ENCODE measurements at places on chromosomes 7 and 10.

DNA sequence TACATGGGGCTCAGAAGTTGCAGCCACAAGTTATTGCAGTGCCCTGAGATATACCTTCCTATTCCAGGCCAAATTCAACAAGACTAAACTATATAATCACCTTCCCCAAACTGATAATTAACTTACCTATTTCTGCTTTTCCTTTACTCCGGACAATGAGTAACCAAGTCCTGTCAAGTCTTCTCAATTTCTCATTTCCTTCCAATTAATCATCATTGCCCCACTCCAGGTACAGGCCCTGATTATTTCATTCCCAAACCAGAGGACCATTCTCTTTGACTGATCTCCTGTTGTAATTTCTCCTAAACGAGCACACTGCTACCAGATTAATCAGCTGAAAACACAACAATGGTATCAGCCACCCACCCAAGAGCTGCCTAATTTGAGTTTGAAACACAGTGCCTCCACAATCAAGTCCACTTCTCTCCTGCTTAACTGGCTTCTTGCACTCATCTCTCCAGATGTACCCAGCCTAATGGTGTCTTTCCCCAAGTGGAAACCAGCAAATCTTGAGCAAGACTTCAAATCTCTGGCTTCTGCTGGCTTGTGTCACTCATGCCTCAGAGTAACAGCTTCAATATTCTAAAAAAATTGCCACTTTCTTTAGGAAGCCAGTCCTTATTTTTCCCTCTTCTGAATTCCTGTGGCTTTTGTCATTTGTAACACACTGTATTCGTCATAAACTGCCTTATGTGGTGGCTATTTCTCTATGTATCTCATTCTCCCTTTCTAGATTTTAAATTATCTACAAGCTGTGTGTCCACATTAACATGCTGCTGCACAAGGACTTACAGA is 89.1 kb downstream of the CDK6 start:
- no peak for DNase-seq

DNA sequence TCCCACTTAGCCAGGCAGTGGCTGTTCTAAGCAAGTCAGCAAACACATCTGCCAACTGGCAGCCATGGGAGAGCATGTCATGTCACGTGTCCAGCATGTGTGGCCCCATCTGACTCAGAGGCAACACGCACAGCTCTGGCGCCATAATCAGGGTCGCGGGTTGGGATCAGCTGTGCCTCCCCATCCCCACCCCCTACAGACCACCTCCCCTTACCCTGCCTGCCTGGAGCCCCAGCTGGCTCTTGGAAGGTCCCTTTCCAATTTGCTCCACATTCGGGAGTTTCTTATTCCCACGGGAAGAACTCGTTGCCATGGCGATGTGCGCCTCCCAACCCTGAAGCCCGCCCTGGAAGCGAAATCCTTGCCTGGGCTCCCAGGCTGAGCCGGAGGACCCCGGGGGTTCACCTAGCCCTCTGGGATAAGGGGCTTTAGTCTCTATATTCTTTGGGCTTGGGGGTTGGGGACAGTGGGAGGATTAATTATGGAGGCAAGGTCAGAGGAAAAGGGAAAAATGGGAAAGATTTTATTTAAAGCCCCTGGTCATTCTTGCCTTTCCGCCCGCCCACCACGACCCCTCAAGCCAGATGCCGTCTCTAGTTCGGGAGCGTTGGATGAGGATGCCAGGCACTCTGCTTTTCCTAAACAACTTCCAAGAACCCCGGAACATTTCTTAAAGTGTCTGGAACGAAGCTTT is 283.7 kb downstream of the ZEB1 start:
- DNase-seq: peak; percentile 87

- no peak for DNase-seq
These were observed 54.4 kb downstream of the STK17A start for GRCh38 chr7:43637114-43637806.

- DNase-seq: no peak
These were observed 140.0 kb downstream of the ZNF365 start for GRCh38 chr10:62514079-62514693.

DNA sequence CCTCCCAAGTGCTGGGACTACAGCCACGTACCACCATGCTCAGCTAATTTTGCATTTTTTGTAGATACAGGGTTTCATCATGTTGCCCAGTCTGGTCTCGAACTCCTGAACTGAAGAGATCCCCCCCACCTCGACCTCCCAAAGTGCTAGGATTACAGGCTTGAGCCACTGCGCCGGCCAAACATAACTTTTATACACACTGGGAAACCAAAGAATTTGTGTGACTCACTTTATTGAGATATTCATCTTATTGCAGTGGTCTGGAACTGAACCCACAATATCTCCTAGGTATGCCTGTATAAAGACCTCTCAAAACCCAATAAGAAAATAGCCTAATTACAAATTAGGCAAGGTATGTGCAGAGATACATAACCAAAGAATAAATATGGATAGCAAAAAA is 182.6 kb upstream of the FEZF1 start:
- DNase-seq: no peak

DNA sequence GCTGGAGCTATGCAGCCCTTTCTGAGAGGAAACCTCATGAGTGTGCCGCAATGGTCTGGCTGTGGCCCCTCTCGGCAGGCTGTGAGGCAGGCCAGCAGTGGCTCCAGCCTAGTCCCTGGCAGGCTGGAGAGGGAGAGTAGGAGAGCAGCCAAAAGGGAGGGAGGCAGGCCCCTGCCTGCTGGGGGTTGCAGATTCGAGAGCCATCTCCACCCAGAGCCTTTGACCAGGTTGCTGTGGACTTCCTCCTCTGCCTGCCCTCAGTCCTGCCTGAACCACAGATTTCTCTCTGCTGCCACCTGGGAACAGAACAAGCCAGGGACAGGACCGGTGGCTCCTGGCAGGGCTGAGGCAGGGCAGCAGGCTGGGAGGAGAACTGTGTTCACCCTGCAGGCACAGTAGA is 13.9 kb downstream of the PAX2 start:
- DNase-seq: no peak

DNA sequence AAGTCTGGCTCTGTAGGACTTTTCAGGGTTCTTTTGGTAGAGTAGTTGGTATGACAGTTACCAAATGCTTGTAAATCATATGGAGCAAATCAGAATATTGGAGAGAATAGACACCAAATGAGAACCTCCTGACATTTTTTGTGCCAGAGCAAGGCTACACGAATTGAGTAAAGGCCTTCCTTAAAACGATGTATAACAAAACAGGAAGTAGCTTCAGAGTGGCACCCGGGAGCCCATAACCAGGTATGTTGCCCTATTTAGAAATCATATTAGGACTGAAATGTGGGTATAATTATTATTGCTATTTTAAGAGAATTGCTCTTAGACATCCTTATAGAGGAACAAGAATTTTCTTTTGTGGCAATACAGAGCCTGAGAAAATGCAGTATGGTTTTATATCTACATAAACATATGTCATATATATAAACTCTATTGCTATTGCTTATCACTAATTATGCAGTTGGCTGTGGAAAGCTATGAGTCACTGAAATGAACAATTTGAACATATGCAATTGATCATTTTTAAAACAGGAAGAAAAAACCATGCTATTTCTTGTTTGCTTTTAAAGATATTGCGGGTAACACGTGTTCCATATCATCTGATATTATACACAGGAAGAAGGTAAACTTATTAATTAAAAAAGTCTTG is 197.4 kb upstream of the MTPN start:
- no peak for DNase-seq

DNA sequence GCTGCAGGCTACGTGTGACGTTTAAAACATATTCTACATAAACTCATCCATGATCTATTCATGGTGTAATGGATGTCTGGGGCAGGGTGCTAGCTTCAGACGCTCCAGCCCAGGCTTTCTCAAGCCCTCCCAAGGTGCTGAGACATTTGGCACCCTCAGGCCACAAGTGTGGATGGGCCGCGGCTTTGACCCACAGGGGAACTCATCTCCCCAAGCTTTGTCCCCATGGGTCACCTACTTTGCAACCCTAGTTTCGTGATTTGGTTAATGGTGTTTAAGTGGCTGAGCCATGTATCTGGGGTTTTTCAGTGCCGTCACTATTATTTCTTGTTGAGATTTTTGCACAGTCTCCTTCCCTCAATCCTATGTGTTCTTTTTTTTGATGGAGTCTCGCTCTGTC is 66.0 kb downstream of the GRK5 start:
- DNase-seq: no peak

DNA sequence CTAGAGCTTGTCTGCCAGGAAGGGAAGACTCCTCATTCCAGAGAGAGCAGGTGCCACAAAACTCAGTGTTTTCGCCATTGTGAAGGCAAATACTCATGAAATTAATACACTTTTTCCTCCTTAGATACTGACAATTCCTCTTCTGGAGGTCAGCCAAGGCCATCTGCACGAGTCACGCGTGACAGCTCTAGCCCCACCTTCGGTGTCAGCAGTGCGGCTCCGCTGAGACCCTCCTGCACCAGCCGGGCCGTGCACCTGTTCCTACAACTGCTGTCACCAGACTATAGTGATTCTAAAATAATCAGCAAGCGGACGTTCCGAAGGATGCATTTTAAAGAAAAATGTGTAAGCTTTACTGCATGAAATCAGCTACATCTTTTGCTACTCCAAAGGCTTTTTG is 127.7 kb downstream of the DIP2C start:
- DNase-seq: no peak

DNA sequence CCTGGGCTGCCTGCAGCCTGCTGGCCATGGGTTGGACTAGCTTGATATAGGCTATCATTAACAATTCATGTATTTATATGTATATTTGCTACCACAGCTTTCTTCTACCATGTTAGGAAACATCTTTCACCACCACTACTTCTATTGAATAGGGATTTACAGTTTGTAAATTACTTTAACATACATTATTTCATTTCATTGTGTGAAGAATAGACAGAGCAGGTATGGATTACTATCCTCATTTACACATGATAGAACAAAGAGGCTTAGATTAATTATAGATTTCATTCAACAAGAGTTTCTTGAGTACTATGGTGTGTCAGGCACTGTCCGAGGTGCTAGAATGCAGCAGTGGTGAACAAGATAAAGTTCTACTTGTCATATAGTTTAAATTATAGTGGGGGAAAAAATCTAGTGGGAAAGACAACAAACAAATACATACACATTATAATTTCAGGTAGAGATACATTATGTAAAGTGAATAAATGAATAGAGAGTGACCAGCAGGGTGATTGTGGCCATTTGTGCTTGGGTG is 20.6 kb downstream of the VTI1A start:
- no peak for DNase-seq

DNA sequence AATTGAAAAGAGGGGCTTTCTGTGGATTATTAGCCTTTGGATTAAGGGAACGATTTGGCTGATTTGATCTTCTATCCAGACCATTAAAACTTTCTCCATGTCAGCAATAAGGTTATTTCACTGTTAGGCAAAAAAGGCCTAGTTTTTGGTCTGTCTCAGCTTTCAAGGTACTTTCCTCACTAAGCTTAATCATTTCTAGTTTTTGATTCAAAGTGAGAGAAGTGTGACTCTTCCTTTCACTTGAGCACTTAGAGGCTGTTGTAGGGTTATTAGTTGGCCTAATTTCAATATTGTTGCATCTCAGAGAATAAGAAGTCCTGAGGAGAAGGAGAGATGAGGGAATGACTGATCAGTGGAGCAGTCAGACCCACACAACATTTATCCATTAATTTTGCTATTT is 596.0 kb upstream of the TPK1 start:
- DNase-seq: no peak

DNA sequence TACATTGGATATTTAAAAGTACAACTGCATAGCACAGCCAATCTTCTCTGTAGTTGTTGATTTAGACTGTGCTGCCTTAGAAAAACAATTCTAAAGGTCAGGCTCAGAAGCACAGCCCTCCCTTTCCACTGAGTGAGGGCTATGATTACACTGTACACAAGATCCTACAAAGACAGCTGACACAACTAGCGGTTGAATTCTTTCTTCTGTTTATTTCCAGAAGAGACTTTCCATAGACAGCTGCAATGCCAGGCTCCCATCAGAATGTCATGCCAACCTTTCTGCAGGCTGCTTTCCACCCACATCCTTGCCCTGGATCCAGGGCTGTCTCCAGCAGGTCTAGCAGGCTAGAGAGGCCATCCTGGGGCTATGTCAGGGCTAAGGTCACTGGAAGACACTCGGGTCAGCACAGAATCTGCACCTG is 39.3 kb downstream of the FAM13C start:
- peak; percentile 5 for DNase-seq

DNA sequence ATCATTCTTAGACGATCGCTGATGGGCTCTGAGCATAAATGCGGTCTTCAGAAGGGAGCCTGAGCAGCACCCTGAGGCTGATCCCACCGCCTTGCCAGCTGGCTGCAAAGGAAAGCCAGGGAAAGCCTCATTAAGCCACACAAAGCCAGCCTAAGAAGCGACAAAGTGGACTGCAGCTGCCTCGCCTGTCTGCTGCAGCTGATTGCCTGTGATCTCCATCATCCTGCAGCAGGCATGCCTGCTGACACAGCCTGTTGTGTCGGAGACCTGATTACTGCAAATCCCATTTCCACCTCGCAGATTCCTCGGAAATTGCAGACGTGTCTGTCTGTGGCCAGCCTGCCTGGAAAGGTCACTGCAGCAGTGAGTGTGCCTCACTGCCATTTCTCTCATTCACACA is 1087.0 kb upstream of the AUTS2 start:
- no peak for DNase-seq

DNA sequence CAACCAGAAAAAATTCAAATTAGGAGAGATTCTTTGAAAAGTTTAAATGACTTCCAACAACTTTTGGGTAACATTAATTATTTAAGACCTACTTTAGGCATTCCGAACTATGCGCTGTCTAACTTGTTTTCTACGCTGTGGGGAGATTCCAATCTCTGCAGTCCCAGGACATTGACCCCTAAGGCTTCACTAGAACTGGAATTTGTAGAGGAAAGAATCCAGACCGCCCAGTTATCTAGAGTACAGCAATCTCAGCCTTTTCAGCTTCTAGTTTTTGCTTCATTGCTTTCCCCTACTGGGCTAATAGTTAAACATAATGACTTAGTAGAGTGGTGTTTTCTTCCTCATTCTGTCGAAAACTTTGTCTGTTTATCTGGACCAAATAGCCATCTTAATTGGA is 14.9 kb upstream of the DDC start:
- DNase-seq: no peak

DNA sequence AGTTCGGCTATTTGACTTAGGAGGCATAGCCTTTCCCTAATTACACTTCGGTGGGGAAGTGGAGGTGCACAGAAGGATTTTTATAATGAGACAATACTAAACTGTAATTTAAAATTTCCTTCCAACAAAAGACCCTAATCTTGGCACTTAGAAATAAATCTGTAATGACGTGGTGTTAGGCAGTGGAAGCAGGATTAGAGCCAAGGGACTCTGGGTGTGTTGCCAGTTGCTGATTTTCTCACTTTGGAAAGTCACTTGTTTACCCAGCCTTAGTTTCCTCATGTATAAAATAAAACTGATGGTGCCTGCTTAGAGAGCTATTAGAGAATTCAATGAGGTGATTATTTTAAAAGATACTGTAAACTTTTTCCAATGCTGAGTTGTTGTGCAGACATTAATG is 287.2 kb downstream of the AUTS2 start:
- no peak for DNase-seq

GRCh38 chr10:63236113-63236935 is 103.2 kb downstream of the NRBF2 start:
- DNase-seq: no peak

- DNase-seq: no peak
These were observed 42.4 kb upstream of the GDF10 start for GRCh38 chr10:47257396-47258120.

GRCh38 chr10:80131499-80131901 is 1.0 kb upstream of the PLAC9 start:
- DNase-seq: no peak

GRCh38 chr10:116444527-116445142 is 17.0 kb downstream of the PNLIPRP3 start:
- DNase-seq: peak; percentile 46

- DNase-seq: peak; percentile 97
These were observed 36.8 kb downstream of the CTBP2 start for GRCh38 chr10:125123476-125124114.
